ENCODE measurements at places on chromosomes 3 and 15. TPM values are rescaled to one million over a fixed set of nuclear protein-coding genes. Genes with fewer than 3 reads are reported as not detected.

DNA sequence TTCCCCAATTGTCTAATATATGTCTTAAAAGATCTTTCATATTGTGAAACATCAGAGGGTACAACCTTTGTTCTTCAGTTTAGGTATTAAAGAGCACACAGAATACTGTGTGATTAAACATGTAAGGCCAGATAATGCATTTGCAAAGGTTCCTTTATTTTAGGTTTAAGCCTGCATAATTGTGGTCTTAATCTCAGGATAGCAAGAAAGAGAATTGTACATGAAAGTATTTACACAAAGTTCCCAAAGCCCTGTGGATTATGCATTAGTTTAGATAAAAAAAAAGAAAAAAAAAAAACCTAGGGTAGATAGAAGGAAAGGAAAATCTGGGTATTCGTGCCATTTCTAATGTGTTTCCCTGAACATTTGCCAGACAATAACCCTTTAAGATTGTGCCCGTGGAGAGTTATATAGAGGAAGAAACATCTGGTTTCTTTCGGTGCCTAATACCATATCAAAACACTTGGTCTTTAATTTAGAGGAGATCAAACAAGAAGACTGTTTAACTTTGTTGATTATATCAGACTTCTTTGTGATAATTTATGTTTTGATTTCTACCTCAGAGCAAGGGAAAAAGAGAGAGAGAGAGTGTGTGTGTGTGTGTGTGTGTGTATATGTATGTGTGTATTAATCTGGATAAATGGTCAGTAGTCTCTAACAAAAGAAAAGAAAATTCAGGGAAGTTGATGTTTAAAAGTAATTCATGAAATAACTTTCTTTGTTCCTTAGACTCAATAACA lies 139.6 kb upstream of the CGNL1 start:
- DNase-seq: no peak
- H3K4me1 ChIP-seq: peaks cover 16% of the 10 kb centered on the region
- H3K4me3 ChIP-seq: no peak overlapping the region

DNA sequence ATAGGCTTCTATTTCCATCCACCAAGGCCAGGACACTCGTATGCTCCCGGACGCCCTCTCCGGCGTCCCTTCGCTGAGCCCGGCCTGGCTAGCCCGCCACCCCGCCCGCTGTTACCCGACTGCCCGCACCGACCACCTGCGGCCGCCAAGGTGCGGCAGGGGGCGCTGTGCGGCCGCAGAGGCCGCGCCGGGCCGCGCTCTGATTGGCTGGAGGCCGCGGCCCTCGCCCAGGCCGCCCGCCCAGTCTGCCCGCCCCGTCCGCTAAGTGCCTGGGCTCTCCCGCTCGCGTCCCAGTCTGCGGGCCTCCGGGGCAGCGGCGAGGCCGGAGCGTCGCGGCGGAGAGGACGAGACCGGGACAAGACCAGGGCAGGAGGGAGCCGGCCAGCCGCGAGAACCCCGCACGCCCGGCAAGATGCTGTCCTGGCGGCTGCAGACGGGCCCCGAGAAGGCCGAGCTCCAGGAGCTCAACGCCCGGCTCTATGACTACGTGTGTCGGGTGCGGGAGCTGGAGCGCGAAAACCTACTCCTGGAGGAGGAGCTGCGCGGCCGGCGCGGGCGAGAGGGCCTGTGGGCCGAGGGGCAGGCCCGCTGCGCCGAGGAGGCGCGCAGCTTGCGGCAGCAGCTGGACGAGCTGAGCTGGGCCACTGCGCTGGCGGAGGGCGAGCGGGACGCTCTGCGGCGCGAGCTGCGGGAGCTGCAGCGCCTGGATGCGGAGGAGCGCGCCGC lies at the start of gene SYNM:
SYNM (plus strand) TSS at position 293 of the 726 bp plus-strand sequence; CDS start at position 413, 120 bp downstream.
- H3K4me3 ChIP-seq: peak within 1 kb of the TSS; percentile 55
- no peak within 1 kb of the TSS for H3K27ac ChIP-seq
- DNase-seq: peak; percentile 90
- H3K27me3 ChIP-seq: peaks cover 50% of the 10 kb centered on the region
- no peaks in the 10 kb centered on the region for H3K36me3 ChIP-seq
- no peaks in the 10 kb centered on the region for H3K4me1 ChIP-seq

GRCh38 chr3:129224984-129225393 lies 24.4 kb upstream of the COPG1 start:
- no peak overlapping the region for H3K27ac ChIP-seq
- no peaks in the 10 kb centered on the region for H3K4me1 ChIP-seq
- no peaks in the 10 kb centered on the region for H3K36me3 ChIP-seq
- no peak for DNase-seq

DNA sequence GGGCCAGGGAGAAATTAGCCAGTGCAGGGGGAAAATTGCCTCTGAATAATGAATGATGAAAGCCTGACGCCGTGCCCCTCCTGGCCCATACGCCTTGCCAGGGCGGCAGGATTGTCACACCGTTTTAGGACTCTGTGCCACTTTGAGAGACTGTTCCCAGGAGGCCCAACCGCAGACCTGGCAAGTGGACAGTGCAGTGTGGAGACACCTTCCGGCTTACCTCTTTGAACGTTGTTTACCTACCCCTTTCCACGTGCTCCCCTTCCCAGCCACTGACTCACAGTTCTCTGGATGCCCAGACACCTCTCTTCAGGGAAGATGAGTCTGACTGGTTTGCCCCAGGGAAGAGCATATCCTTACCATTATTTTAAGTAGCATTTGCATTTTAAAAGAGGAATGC lies 84.0 kb upstream of the PXYLP1 start:
- DNase-seq: peak; percentile 3
- no peak overlapping the region for H3K27ac ChIP-seq
- no peaks in the 10 kb centered on the region for H3K27me3 ChIP-seq

DNA sequence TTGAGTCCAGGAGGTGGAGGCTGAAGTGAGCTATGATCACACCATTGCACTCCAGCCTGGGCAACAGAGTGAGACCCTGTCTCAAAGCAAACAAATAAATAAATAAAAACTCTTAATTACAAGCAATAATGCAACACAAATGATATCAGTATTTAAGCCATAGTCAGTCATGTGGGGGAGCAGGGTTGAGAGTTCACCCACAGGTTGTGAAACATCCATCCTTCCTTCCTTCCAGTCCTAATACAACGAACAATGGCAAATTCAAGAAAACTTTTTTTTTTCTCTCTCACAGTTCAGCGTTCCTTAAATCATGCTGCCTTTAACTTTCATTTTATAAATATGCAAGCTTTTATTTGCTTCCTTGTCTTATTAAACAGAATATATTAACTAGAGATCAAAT lies 24.1 kb downstream of the ZNF592 start:
- no peak overlapping the region for H3K27ac ChIP-seq
- H3K27me3 ChIP-seq: no peaks in the 10 kb centered on the region
- H3K4me1 ChIP-seq: peaks cover 3% of the 10 kb centered on the region
- H3K36me3 ChIP-seq: no peaks in the 10 kb centered on the region
- no peak overlapping the region for H3K4me3 ChIP-seq

GRCh38 chr3:66320390-66320789 lies 99.6 kb downstream of the SLC25A26 start:
- H3K27ac ChIP-seq: no peak overlapping the region
- peaks cover 20% of the 10 kb centered on the region for H3K4me1 ChIP-seq
- no peaks in the 10 kb centered on the region for H3K36me3 ChIP-seq
- no peak overlapping the region for H3K4me3 ChIP-seq
- H3K27me3 ChIP-seq: no peaks in the 10 kb centered on the region

DNA sequence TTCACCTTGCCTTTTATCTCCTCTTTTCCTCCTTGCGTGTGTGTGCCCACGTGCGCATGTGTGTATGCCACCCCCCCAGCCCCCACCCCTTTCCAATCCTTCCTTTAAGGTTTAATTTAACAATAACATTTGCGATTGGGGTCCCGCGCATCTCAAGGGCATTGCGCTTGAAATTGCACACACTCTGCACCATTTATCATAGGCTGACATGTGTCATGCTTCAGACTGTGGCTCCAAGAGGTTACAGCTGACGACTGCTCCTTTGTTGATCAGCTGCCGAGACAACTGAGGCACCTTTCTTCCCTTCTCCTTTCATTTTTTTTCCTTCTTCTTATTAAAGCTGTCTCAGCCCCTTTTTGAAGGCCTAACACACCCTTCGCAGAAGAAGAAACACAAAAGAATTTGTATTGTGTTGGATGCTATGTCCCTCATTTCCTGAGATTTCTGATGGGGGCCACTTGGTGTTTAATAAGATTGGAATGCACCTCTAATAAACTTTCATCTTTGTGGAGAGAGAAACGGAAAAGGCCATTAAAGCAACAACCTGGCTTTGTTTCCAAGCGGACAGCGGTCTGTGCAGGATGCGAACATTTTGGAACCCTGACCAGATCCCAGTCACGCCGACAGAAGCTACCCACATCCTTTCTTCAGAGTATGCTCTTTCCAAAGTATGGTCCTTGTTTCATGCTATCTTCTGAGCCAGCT lies 470.1 kb downstream of the MCTP2 start:
- H3K27me3 ChIP-seq: no peaks in the 10 kb centered on the region
- no peak for DNase-seq
- no peak overlapping the region for H3K27ac ChIP-seq
- no peak overlapping the region for H3K4me3 ChIP-seq

GRCh38 chr3:70517124-70517890 lies 204.9 kb upstream of the MDFIC2 start:
- no peaks in the 10 kb centered on the region for H3K27me3 ChIP-seq
- peaks cover 26% of the 10 kb centered on the region for H3K4me1 ChIP-seq
- no peak overlapping the region for H3K27ac ChIP-seq
- H3K4me3 ChIP-seq: no peak overlapping the region

DNA sequence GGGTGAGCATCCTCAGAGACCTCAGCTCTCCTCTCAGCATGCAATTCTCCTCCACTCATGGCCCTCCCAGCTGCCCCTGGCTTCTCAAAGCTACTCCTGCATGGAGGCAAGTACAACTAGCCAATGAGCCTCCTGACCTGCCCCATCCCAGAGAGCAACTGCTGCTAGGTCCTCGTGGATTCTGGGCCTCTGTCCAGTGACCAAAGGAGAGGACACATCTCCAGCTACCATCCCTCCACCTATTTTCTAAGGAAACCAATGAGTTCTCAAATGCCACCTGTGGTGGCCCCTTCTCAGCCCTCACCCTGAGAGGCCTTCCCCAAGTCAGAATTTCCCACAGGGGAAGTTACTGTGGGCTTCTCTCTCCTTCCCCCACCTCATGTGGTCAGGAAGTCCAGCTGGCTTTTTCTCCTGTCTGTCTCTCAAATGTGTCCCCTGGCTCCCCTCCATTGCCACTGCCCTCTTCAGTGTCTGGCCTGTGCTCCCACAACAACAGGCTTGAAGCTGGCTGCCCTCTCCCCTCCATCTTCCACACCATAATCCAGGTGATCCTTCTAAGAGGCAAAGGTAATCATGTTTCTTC lies 43.0 kb downstream of the LIPC start:
- peaks cover 3% of the 10 kb centered on the region for H3K4me1 ChIP-seq
- no peaks in the 10 kb centered on the region for H3K27me3 ChIP-seq
- no peak for DNase-seq
- H3K4me3 ChIP-seq: no peak overlapping the region
- H3K36me3 ChIP-seq: no peaks in the 10 kb centered on the region

- no peak for DNase-seq
- no peaks in the 10 kb centered on the region for H3K27me3 ChIP-seq
- H3K27ac ChIP-seq: no peak overlapping the region
- no peak overlapping the region for H3K4me3 ChIP-seq
- no peaks in the 10 kb centered on the region for H3K36me3 ChIP-seq
Measured at GRCh38 chr3:178146406-178146831, 389.8 kb upstream of the KCNMB2 start.

DNA sequence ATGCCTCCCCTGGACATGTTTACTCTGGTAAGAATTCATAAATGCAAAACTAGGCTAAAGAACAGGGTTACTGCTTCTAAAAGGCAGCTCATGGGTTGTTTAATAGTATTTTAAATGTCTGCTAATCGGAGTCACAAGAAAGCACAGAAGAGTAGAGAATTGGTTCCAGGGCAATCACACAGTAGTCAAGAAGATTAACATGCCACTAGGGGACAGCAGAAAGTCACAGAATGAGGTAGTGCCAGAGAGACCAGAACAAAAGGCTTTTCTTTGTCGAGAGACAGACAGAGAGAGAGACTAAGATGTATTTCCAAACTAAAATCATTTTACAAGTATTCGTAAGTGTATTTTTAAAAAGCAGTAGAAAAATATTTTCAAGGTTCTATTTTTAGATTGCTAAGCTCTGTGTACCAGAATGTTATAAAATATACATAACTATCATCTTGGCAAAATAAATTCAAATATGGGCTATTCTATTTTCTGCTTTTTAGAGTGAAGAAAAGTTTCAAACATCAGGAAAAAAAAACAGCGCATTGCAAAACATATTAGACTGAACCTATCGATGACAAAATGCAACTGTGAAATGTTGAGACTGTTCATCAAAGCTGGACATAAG lies 78.3 kb upstream of the CDIN1 start:
- no peaks in the 10 kb centered on the region for H3K36me3 ChIP-seq
- no peaks in the 10 kb centered on the region for H3K4me1 ChIP-seq
- H3K4me3 ChIP-seq: no peak overlapping the region
- H3K27me3 ChIP-seq: no peaks in the 10 kb centered on the region
- peak; percentile 92 for DNase-seq
- no peak overlapping the region for H3K27ac ChIP-seq

DNA sequence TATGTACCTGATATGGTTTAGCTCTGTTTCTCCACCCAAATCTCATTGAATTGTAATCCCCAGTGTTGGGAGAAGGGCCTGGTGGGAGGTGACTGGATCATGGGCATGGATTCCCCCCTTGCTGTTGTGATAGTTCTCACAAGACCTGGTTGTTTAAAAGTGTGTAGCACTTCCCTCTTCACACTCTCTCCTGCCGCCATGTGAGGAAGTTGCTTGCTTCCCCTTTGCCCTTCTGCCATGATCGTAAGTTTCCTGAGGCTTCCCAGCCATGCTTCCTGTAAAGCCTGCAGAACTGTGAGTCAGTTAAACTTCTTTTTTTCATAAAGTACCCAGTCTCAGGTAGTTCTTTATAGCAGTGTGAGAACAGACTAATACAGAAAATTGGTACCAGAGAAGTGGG lies 93.1 kb downstream of the C3orf70 start:
- no peak overlapping the region for H3K4me3 ChIP-seq
- H3K36me3 ChIP-seq: peaks cover 6% of the 10 kb centered on the region
- H3K27me3 ChIP-seq: no peaks in the 10 kb centered on the region
- no peak for DNase-seq
- no peaks in the 10 kb centered on the region for H3K4me1 ChIP-seq
- no peak overlapping the region for H3K27ac ChIP-seq

DNA sequence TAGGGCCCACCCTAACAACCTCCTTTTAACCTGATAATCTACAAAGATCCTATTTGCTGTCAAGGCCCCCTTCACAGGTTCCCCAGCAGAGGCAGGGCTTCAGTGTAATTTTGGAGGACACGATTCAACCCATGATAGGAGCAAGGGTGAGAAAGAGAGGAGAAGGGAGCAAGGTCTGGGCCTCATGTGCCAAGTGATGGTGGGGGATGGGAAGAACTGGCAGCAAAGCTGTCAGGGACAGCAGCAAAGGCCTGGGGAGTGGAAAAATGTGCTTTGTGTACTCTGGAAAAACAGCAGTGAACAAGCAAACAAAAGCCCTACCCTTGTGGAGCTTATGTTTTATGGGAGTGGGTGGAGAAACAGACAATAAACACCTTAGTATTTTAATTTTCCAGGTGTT lies 2.7 kb upstream of the GALNT15 start:
- no peaks in the 10 kb centered on the region for H3K27me3 ChIP-seq
- no peak for DNase-seq
- H3K4me1 ChIP-seq: no peaks in the 10 kb centered on the region
- H3K36me3 ChIP-seq: no peaks in the 10 kb centered on the region
- H3K4me3 ChIP-seq: no peak overlapping the region
- H3K27ac ChIP-seq: no peak overlapping the region

Gene MITF
- 1.9 TPM for total RNA-seq

Gene ANKUB1
- not detected for total RNA-seq

Gene RNU5B-1
- not detected for total RNA-seq

Gene ASB14
- not detected for total RNA-seq

Gene ITIH3
- total RNA-seq: 0.31 TPM

Gene SLC15A2
- 5.2 TPM for total RNA-seq

Gene BTLA
- total RNA-seq: not detected

Gene EHD4
- 30.6 TPM for total RNA-seq

Gene CCDC13
- 0.45 TPM for total RNA-seq

Measured in GM23338 (cell line).